ENCODE measurements at places on chromosomes 16 and 17.

GRCh38 chr16:51404386-51404785, 253.3 kb upstream of the SALL1 start:
- DNase-seq = no peak

- no peak for DNase-seq
These were observed 3.8 kb upstream of the DEF8 start for GRCh38 chr16:89944773-89945172.

DNA sequence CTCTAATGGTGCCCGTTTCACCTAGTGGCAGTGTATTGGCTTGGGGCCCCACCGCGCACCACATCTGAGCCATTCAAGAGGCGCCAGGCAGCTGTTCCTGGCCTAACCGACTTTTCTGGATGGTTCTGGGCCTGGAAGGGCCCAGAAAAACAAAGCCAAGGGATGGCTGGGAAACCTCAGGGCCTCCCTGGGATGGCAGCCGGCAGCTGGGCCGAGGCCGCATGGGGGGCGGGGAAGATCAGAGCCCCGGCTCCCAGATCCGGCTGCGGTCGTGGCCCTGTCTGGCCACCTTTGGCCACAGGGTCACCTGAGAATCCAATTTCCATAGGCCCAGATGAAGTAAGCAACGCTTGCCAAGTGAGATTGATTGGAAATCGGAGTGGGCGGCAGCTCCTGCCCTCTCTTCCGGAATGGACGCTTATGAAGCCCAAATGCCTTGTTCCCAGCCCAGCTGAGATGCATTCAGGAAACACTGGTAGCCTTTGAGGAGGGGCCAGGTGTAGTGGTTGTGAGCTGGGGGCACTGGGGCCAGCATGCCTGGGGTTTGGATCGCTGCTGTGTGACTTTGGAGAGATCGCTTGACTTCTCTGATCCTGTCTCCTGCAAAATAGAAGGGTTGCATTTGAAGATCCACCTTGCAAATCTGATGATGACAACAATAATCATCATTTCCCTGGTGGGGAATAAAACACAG, 163.8 kb upstream of the GSE1 start:
- DNase-seq = no peak

DNA sequence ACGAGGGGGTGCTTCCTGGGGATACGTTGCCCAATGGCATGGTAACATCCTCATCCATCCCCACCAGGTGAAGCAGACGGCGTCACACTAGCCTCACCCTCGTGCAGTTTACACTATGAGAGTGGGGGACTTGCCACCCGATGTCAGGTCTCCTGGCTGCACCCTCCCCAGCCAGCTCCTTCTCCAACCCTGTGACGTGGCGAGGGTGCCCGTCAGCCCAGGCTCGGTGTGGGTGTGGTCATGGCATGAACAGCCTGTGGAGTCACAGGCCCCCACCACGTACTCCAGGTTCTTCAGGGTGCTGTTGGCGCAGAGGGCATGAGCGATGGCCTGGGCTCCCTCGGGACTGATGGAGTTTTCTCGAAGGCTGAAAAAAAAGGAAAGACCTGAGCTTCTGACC, 28.3 kb downstream of the NLRC3 start:
- no peak for DNase-seq

GRCh38 chr16:58365623-58366022, 26.6 kb upstream of the GINS3 start:
- no peak for DNase-seq

GRCh38 chr17:4505187-4505586, 6.5 kb downstream of the SPNS2 start:
- DNase-seq = no peak

DNA sequence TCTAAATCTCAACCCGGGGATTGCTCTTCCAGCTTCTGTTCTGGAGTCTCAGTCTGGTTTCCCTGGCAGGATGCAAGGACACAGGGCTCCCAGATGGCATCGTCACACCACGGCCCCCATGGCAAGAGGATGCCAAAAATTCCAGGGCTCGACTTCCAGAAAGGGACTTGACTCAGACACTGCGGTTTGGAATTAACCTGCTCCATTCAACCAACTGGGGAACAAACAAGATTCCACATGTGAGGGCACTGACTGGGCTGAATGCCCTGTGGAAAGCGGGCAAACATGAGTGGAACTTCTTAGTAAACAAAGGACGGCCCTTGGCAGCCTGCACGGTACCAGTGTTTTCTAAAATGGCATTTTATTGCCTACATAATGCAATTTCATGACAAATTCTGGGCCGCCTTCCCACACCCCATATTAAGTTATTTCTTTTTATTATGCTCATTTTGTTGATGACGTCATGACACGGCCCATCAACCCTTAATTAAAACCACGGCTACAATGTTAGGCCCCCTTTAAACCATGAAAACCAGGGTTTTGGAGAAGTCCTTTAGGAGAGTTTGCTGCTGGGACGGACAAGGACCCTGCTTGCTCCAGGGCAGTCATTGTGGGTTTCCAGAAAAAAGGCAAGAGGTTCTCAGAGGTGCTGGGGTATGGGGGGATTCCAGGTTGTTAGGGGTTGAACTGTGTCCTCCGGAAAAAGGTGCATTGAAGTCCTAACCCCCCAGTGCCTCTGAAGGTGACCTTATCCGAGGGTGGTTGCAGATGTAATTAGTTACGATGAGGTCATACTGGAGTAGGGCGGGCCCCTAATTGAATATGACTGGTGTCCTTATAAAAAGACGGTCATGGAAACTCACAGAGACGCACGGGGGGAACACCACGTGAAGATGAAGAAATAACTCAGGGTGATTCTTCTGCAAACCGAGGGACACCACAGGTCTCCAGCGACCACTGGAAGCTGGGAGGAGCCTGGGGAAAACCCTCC, 205.6 kb downstream of the FOXL1 start:
- DNase-seq = no peak

DNA sequence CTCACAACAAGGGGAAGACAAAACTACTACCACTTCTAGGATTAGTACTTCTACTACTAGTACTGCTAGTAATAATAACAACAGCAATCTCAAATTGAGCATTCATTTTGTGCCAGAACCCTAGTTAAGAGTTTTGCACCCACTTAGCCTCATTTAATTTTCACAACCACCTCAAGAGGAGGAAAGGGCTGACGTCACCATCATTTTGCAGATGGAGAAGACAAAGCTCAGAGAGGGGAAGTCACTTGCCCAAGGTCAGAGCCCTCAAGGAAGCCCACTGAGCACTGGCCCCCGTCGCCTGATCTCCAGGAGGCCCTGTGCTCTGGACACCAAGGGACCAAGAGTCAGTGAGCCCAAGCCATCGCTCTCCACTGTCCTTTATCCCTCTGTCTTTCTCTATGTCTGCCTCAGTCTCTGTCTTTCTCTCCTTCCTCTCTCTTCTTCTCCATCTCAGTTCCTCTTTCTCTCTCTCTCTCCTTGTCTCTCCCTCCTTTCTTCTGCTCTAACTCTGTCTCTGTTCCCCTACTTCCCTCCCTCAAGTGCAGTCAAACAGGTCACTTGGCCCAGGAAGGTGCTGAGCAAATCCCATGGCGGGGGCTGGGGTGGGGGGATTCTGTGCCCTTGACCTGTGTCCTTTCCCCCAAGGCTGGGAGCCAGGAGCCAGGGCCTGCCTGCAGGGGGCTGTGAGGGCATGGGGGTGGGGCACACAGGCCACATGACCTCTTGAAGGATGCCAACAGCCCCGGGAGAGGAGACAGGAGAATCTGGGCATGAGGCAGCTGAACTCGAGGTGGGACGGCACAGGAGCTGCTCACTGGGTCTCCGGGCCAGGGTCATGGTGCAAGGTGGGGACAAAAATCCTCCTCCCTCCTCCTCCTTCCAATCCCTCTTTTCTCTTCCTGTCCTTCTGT, 11.2 kb upstream of the NGFR start:
- no peak for DNase-seq

GRCh38 chr16:88789594-88789993, 4.6 kb upstream of the PIEZO1 start:
- no peak for DNase-seq

DNA sequence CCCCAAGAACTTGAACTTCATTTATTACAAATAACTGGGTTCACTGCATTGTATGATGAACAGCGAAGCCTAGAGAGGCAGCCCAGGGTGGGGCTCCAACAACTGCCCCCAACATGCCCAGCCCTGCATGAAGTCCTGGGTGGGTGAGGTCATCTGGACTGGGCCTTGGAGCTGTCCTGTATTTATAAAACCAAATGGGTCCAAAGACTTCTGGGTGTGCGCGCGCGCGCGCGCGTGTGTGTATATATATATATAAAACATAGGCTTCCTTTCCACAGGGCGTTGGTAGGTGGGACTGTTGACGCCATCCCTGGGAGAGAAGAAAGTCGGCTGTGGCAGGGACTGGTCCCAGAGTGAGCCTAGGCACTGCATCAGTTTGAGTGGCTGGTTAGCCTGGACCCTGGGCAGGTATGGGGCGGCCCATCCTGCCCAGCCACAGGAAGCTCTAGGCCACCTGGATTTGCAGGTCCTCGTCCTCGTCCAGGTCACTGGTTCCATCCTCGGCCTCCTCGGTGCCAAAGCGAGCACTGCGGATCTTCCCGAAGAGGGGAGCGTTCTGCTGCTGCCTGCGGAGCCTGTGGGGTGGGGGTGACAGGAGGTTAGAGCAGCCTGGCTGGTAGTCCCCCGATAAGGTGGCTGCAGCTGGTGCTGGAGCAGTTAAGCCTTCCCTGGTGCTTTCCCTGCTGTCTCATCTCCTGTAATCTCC, 23.9 kb downstream of the CCDC102A start:
- DNase-seq = no peak

GRCh38 chr17:37064206-37064605, 115.5 kb downstream of the AATF start:
- no peak for DNase-seq

DNA sequence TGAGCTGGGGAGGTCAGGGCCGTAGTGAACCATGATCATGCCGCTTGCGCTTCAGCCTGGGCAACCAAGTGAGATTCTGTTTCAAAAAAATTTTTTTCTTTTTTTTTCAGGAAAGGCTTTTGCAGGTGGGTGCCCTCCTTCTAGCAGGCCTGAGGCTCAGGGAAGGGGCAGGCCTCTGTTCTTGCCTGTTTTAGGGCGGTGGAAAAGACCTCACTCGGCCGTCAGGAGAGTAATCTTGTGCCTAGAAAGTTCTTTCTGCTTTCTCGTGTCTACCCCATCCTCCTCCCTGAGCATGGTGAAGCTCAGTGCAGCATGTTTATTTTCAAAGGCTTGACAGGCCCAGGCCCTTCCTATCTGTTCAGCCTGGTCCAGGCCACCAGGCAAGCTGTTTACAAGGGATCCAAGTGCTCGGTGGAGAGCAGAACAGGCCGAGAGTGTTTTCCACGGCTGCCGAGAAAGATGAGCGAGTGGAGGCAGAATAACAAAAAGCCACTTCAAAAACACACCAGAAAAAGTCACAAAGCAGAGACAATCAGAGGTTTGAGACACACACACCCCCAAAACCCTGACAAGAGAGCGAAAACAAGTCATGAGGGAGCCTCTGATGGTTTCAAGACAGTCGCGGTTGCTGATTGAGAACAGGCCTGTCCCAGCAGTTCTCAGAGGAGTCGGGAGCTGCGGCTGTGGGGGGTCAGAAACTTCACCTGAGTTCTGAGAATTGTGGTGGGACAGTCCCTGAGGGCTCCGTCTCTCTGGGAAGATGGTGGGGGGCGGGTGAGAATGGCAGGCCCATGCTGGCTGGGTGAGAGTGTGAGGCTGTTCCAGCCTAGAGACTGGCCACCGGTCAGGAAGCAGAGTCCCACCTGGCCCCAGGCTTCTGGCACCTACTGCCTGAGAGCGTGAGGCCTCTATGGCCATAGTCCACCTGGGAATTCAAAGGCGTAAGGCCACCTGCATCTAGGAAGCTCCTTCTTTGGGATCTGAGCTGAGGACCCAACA, 37.5 kb upstream of the CCR7 start:
- no peak for DNase-seq

- no peak for DNase-seq
These were observed 9.5 kb downstream of the ARHGAP17 start for GRCh38 chr16:25005445-25006306.

- no peak for DNase-seq
These were observed 4.8 kb upstream of the SOCS3 start for GRCh38 chr17:78364436-78365281.

DNA sequence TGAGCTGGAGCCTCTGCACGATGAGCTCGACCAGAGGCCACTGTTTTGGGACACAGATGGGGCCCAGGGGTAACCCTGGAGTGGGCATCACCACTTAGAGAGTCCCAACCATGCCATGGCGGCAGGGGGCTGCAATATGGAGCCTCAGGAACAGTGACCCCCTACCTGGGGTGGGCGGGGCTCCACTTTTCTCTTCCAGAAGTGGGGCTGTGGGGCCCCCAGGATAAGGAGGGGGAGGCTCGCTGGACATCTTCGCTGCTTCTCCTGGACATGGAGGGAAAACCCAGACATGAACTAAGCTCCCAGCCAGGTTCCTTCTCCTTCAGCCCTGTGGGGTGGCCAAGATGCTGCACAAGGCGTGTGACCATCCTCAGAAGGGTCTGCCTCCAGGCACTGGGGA, 24.7 kb downstream of the CDIP1 start:
- no peak for DNase-seq

GRCh38 chr17:68662479-68662878, 61.3 kb upstream of the FAM20A start:
- DNase-seq = no peak

DNA sequence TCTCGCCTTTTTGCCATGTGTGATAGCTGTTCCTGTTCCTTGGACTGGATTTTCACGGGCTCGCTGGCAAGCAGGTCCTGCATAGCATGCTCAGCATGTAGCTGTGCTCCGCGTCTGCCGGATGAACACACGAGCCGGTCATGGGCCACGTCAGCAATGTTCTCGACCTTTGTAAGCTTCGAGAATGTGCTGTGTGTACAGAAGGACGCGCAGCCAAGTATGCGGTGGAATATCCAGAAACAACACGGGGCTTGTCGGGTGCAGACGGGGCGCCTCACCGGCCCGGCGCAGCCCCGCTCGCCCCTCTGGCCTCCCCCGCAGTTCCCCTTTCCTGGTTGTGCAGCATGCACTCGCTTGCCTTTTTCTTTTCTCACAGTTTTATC, 42.2 kb downstream of the RPTOR start:
- no peak for DNase-seq

- no peak for DNase-seq
These were observed 35.5 kb downstream of the CLUAP1 start for GRCh38 chr16:3536271-3536731.

DNA sequence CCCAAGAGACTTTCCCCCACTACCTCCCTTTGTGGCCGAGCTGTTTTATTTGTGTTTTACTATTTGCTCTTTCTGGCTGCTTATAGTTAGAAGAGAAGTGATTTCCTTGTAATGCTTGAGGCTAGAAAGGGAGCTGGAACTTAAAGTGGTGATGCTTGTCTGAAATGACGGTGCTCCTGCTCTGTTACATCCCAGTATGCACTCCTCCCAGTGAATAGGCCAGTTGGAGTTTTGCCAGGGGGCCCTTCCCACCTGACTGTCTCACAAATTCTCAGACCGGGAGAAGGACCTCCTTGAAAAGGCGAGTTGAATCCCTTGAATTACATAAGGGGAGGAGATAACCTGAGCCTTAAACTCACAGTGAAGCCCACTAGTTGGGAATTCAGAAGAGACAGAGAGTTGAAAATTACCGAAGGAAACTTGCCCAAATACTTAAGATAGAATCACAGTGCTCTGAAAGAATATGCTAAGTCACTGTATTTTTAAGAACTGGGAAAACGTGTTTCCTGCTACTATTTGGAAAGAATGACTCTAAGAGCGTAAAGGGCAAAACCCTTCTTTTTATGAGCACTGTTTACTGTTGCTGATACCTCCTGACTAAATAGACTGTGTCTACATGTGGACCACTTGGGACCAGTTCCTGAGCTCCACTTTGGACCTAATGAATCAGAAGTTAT, 84.7 kb upstream of the CLEC3A start:
- no peak for DNase-seq
